ENCODE measurements at places on chromosomes 5 and 9.

- peak; percentile 60 for DNase-seq
These were observed 5.3 kb downstream of the KLF4 start for GRCh38 chr9:107484117-107484723.

DNA sequence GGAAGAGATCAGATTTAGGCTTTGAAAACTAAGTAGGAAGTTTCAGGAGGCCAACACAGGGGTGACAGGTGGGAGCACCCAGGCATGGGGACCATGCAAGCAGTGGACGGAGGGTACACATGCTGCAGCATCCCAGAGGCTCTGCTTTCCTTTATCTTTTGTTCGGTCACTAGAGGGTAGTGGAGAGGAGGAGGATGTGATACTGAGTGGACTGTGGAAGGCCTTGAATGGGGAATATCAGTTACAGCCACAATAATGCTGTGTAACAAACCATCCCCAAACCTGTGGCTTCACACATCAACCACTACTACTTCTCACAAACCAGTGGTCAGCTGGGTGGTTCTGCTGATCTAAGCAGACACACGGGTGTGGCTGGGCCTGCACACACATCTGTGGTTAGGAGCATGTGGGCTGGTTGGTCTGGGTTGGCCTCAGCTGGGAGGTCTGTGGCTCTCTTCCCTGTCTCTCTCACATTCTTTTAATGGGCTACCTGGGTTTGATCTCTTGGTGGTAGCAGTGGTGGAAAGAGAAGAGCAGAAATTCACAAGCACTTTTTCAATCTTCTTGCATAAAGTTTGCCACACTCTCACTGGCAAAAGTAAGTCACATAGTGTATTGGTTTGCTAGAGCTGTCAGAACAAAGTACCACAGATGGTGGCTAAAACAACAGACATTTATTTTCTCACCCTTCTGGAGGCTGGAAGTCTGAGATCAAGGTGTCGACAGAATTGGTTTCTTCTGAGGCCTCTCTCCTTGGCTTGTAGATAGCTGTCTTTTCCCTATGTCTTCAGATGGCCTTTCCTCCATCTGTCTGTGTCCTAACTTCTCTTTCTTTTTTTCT lies 238.7 kb downstream of the AGTPBP1 start:
- no peak for DNase-seq

- DNase-seq: peak; percentile 98
These were observed 207.1 kb downstream of the C9orf50 start for GRCh38 chr9:129413537-129414376.

GRCh38 chr5:176178789-176179188 lies 59.4 kb upstream of the SIMC1 start:
- no peak for DNase-seq

DNA sequence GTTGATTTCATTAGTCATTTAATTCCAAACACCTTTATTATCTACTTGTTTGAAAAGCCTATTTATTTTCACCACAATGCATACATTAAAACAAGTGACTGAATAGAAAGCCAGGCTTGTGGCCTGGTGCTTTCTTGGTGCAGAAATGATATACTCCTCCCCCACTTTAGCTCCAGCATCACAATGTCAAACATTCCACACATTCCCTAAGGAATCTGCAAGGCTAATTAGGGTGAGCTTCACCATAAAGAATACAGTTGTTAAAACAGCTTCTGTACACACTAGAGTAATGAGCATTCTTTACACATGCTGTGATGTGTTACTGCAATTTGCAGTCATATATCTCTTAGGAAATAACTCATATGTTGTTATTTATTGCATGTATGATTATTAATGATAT lies 705.7 kb downstream of the CETN3 start:
- no peak for DNase-seq

DNA sequence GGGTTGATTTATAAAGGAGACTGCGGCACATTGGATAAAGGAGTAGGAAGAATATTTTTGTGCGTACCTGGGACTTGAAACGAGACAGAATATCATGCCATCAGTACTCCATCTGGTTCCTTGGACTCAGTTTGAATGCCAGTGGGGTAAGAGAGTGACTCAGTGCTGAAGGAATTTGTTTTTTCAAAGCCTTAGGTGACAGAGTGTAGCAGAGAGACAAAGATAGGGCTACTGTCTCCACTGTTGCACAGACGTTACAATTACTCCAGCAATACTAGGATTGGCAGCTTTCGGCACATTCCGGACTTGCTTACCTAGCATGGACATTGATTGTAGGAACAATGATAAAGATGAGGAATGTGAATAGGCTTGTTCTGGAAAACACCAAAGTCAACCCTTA lies 250.7 kb downstream of the KCTD16 start:
- no peak for DNase-seq

GRCh38 chr5:138463419-138464007 lies 1.8 kb upstream of the EGR1 start:
- no peak for DNase-seq

GRCh38 chr9:75995066-75995465 lies 104.6 kb downstream of the PCSK5 start:
- no peak for DNase-seq

GRCh38 chr5:96197347-96197746 lies 235.7 kb upstream of the ELL2 start:
- no peak for DNase-seq

- no peak for DNase-seq
These were observed 320.0 kb downstream of the FBXL17 start for GRCh38 chr5:108061941-108062340.

- DNase-seq: no peak
These were observed 4.6 kb upstream of the CDC37L1 start for GRCh38 chr9:4674783-4675182.

DNA sequence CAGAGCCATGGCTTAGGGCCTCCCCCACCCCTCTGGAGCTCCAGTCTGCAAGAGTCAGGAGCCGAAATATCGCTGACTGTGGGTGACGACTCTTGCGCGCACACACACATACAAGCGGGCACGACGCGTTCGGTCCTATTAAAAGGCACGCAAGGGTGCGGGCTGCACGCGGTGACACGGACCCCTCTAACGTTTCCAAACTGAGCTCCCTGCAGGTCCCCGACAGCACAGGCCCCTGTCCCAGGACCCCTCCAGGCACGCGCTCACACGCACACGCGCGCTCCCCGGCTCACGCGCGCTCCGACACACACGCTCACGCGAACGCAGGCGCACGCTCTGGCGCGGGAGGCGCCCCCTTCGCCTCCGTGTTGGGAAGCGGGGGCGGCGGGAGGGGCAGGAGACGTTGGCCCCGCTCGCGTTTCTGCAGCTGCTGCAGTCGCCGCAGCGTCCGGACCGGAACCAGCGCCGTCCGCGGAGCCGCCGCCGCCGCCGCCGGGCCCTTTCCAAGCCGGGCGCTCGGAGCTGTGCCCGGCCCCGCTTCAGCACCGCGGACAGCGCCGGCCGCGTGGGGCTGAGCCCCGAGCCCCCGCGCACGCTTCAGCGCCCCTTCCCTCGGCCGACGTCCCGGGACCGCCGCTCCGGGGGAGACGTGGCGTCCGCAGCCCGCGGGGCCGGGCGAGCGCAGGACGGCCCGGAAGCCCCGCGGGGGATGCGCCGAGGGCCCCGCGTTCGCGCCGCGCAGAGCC lies at the start of gene GRIN1:
GRIN1 (plus strand) TSS at position 433 of the 746 bp plus-strand sequence. CDS start 333 bp downstream, outside the sequence.
- DNase-seq: no peak

DNA sequence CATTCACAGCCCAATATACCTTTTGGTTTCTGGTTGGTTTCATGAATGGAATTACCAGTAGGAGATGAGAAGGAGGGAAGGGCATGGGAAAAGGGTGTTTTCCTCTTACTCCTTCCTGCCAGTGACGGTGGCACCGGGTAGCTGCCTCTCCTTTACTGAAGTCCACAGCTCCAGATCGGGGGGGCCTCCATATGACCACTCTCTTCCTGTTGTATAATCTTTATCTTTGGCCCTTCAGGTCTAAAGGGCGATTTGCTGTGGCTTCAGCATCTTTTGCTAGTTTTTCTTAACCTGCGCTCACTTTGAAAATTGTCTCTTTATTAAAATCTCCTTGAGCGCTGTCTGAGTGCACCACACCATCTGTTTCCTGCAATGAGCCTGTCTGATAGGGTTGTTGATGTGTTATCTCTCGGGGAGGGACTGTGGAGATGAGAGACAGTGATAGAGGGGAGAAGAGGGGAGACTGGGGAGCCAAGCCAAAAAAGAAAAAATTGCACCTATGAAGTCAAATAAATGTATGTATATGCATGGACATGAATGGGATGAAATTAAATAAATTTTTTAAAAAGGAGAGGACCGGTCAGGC lies 449.3 kb upstream of the KLF4 start:
- no peak for DNase-seq

GRCh38 chr5:160385496-160385895 lies 14.4 kb downstream of the FAM200C start:
- no peak for DNase-seq

- no peak for DNase-seq
These were observed 26.9 kb downstream of the SLC46A2 start for GRCh38 chr9:112863746-112864145.

- DNase-seq: no peak
These were observed 288.4 kb downstream of the CAAP1 start for GRCh38 chr9:26604076-26604662.

- DNase-seq: no peak
These were observed 107.3 kb upstream of the IER5L start for GRCh38 chr9:129285382-129285781.

GRCh38 chr9:7439355-7439995 lies 360.1 kb downstream of the DMAC1 start:
- DNase-seq: peak; percentile 12

DNA sequence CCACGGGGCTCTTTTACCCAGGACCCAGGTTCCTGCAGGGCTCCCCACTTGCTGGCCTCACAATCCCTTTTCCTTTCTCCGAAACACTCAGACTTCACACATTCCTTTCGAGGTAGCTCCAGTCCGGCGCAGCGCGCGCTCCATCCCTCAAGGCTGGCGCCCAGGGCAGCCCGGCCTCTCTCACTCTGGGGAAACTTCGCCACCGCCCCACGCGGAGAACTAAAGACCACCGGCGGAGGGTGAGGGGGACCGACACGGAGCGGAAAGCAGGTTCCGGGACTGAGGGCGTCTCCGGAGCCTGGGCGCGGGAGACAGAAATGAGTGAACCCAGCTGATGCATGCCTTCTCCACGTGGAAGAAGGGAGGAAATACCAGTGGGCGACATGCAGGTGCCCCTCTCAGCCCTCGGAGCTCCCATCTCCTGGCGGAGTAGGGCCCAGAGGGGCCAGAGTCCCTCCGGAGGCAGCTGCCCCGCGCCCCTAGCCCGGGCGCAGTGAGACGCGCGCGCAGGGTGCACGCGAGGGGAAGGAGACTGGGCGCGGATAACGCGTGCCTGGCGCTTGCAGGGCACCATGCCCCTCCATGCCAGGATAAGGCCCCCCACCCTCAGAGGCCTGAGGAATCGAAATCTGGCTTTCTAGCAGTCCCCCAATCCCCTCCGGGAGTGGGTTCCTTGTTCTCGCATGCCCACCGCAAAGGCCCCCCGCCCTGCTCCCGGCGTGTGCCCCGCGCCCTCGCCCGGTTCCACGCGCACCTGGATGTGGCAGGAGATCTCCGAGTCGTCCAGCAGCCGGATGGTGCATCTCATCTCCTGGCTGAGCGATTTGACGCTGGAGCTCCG lies 650 bp downstream of the FRMD3 start:
- DNase-seq: no peak

DNA sequence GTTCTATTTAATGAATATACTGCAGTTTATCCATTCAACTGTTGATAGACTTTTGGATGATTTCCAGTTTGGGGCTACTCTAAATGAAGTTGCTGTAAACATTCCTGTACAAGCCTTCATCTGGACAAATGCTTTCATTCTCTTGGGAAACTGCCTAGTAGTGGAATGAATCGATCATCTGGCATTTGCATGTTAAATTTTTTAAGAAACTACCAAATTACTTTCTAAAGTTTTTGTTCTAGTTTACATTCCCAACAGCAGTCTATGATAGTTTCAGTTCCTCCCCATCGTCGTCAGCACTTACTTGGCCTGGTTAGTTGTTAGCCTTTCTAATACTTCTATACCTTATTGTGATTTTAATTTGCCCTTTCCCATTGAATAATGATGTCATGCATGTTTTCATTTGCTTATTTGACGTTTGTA lies 306.3 kb downstream of the FER start:
- no peak for DNase-seq

DNA sequence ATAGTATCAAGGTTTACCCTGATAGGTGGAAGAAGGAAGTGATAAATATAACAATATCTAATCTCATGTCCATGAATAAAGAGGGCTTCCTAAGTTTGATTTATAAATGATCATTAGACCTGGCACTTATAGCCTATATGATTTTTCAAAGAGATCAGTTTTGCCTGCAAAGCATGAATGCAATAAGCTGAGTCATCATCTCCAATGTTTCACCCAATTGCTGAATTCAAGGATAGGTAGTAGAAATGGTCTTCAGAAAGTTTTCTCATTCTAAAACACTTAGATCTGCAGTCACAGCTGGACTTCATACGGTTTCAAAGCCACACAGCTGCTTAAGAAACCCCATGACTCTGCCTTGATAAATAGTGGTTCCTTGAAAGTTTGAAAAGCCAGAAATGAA lies 1722.8 kb downstream of the MAT2B start:
- DNase-seq: no peak

DNA sequence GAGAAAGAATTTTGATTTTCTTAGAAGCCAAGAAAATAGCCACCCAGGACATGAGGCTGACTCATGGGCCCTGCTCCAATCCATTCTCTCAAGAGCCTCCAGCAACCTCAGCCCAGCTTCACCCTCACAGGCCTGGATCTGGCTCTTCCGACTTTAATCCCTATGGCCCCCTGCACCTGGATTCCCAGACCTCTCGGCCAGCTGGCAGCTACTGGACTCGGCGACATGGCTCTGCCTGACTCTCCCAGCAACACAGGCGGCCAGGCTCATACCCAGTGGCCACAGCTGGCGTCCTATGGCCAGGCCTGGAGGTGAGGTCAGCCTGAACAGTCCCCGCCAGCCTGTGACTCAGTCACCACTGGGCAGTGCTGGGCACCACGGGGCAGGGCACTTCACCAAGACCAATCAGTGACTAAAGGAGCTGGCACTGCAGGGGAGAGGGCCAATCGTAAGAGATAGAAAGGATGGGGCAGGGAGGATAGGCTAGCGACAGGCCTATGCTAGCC lies 6.2 kb upstream of the PDLIM4 start:
- DNase-seq: no peak

- no peak for DNase-seq
These were observed 27.1 kb upstream of the LRRC14B start for GRCh38 chr5:164244-164643.

DNA sequence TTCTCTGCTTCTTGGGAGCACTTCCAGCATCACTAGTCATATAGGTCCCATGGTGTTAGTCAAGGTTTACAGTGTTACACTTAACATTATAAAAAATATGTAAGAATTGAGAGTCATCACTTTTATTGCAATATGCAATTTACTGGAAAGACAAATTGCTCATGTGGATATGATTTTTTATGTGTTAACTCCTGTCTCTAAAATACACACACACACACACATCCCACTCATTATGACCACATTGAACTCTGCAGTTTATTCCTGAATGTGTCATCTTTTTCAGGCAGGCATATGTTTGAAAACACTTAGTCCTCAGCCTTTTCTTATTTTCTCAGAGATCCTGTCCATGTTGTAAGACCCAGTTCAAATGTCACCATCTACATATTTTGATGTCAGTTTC lies 148.5 kb upstream of the MRPS30 start:
- DNase-seq: no peak

GRCh38 chr9:19371942-19372341 lies 8.1 kb downstream of the RPS6 start:
- DNase-seq: no peak

- no peak for DNase-seq
These were observed 247.1 kb upstream of the PANK3 start for GRCh38 chr5:168826246-168826725.

- DNase-seq: no peak
These were observed 169.2 kb downstream of the CACNA1B start for GRCh38 chr9:138046641-138047301.

- DNase-seq: peak; percentile 62
These were observed 18.0 kb downstream of the MGAT1 start for GRCh38 chr5:180784497-180785097.

Measured in frontal cortex (tissue), 4 donors.